ENCODE measurements at places on chromosomes 2 and 18. TPM values are rescaled to one million over a fixed set of nuclear protein-coding genes. Genes with fewer than 3 reads are reported as not detected.

Gene HRH4
- not detected for total RNA-seq

Gene TRABD2A
- 7.2 TPM for total RNA-seq

Gene CNPPD1
- total RNA-seq, result 47.1 TPM

Gene CHRNG
- not detected for total RNA-seq

Gene NAT8
- total RNA-seq, result not detected

DNA sequence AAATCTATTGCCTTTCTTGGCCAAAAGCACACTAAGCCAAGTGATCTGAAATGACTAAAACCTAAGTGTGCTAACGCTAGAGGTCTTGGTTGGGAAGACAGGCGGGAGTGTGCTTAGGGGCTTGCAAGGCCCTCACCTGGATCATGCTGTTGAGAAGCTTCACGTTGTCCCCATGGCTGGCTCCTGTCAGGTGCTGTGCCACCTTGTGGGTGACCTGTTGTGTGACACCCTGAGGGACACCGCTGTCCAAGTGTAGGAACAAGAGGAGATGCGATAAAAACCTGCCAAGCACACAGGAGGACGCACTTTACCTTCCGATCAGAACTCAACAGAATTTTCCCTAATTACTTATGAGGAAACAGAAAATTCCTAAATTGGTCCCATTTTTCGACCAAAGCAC is 50.8 kb downstream of the EPG5 start:
- no peaks in the 10 kb centered on the region for H3K27me3 ChIP-seq
- no peak overlapping the region for H3K4me3 ChIP-seq
- H3K36me3 ChIP-seq, result peaks cover 26% of the 10 kb centered on the region
- no peak overlapping the region for H3K27ac ChIP-seq
- no peaks in the 10 kb centered on the region for H3K4me1 ChIP-seq
- DNase-seq, result no peak

DNA sequence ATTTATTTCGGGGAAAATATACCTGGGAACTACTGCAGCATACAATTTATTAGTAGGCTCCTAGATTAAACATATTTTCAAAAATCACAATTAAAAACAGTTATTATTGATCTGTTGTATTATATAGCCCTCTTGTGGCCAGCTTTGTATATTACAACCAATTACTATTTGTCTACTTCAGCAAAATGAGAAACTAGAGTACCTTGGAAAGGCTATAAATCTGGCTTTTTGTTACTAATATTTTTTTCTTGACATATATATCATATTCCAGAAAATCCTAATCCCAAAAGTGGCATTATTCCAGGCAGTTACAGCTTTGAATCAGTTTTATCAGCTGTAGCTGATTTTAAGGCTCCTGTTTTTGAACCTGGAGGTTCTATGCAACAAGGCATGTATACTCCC is 101.2 kb downstream of the UBR3 start:
- no peaks in the 10 kb centered on the region for H3K27me3 ChIP-seq
- H3K4me3 ChIP-seq, result no peak overlapping the region
- DNase-seq, result no peak
- H3K36me3 ChIP-seq, result peaks cover 6% of the 10 kb centered on the region
- H3K27ac ChIP-seq, result no peak overlapping the region

DNA sequence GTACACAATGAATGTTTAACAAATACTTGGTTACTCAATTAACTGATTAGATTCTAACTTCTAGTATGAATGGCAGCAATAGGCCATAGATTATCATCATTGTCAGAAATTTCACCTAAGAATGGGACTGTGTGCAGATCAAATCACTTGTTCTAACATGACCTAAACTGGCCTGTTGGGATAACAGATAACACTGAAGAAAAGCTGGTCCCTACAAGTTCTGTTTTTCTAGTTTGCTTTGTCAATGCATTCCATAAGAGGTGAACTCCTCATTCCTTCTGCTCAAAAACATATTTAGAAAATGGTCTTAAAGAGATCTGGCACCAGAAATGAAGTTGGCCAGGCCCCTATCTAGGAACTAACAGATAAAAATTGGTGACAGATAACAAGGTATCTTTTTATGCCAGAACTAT is 175.4 kb downstream of the THADA start:
- H3K27me3 ChIP-seq, result no peaks in the 10 kb centered on the region
- H3K4me1 ChIP-seq, result peaks cover 9% of the 10 kb centered on the region
- H3K27ac ChIP-seq, result no peak overlapping the region
- peaks cover 4% of the 10 kb centered on the region for H3K36me3 ChIP-seq

DNA sequence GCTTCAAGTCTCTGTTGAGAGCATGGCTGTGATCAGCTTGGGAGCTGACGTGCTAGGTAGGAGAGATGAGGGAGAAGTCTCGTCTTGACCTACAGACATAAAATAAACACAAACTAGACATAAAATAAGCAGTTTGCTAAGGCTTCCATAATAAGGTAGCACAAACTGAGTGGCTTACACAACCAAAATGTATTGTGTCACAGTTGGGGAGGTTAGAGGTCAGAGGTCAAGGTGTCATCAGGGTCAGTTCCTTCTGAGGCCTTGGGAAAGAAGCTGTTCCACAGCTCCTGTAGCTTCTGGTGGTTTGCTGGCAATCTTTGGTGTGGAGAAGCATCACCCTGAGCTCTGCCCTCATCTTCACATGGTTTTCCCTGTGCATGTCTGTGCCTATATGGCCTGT is 20.2 kb downstream of the DAW1 start:
- no peak overlapping the region for H3K4me3 ChIP-seq
- H3K4me1 ChIP-seq, result no peaks in the 10 kb centered on the region
- no peaks in the 10 kb centered on the region for H3K27me3 ChIP-seq
- no peaks in the 10 kb centered on the region for H3K36me3 ChIP-seq
- H3K27ac ChIP-seq, result no peak overlapping the region
